ENCODE measurements at places on chromosomes 1 and 21.

- DNase-seq, result no peak
Observed at GRCh38 chr21:40047211-40047610, 180.0 kb downstream of the PCP4 start.

DNA sequence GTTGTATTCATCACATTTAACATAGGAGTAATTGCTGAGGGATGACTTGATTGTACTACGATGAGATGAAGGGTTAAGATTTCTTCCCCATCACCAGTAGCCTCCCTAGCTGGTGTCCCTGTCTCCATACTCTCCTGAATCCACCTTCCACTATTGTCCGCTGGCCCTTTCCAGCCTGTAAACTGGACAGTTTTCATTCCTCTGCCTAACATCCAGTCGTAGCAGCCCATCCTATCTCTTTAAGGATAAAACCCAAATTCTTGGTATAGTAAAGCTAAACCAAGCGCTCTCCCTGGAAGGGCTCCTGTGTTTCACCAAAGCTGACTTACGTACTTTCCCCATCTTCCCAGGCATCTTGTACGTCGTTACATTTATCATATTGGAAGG, 670 bp downstream of the COX20 start:
- no peak for DNase-seq

DNA sequence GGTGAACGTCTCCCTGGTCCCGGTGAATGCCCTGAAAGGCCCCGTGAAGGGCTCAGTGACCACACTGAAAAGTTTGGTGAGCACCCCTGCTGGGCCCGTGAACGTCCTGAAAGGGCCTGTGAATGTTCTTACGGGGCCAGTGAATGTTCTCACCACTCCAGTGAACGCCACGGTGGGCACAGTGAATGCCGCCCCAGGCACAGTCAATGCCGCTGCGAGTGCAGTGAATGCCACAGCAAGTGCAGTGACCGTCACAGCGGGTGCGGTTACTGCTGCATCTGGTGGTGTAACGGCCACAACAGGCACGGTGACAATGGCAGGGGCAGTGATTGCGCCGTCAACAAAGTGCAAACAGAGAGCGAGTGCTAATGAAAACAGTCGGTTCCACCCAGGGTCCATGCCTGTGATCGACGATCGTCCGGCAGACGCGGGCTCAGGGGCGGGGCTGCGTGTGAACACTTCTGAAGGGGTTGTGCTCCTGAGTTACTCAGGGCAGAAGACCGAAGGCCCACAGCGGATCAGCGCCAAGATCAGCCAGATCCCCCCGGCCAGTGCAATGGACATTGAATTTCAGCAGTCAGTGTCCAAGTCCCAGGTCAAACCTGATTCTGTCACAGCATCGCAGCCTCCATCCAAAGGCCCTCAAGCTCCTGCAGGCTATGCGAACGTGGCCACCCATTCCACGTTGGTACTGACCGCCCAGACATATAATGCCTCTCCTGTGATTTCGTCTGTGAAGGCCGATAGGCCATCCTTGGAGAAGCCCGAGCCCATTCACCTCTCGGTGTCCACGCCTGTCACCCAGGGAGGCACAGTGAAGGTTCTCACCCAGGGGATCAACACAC, 41.5 kb downstream of the ZBTB17 start:
- no peak for DNase-seq

GRCh38 chr1:16720351-16721223, 19.7 kb upstream of the RNU1-4 start:
- no peak for DNase-seq

DNA sequence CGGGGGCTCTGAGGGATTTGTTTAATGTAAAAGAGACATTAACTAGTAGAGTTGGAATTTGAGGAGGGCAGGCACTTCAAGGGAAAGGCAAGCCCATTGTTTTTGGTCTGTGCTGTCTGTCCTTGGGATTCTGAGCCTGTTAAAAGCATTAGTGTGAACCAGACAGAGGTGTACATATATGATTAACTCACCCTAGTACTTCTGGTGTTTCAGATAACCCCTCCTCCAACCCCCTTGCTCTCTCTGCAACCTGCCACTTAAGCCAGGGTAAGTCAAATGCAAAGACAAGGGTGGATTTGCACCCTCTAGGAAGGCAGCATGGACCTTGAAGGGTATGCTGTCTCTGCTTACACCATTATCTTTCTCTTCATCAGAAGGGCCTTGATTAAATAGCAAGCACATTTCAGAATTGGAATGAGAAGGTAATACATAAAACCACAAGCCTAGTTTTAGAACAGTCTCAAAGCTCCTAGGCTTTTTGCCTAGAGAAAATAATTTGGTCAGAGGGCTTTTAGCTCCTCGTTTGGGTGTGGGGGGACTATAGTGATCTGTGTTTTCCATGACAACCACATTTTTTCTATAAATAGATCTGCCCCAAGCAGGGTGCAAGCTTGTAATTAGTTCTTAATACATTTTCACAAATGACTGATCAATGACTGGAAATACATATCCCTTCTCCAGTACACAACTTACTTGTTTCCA, 120.7 kb upstream of the SGIP1 start:
- DNase-seq, result no peak

DNA sequence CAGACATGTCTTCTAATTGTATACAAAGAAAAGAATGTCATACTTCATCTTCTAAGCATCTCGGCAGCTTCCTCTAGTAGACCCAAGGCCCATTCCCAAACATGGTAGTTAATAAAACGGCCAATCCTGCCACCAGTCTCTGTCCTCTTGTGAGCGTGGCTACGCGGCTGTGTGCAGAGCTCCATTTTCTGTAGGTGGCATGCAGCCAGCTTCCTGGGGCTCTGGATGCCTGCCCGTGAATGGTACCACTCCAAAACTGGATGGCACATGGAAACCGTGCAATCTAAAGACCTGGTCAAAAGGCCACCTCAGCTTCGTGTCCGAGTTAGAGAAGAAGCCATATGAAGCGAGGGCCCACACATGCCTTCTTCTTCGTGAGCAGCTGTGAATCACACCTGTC, 110.7 kb downstream of the SIPA1L2 start:
- peak; percentile 67 for DNase-seq

- DNase-seq, result no peak
Observed at GRCh38 chr1:199279872-199280645, 641.2 kb downstream of the PTPRC start.

DNA sequence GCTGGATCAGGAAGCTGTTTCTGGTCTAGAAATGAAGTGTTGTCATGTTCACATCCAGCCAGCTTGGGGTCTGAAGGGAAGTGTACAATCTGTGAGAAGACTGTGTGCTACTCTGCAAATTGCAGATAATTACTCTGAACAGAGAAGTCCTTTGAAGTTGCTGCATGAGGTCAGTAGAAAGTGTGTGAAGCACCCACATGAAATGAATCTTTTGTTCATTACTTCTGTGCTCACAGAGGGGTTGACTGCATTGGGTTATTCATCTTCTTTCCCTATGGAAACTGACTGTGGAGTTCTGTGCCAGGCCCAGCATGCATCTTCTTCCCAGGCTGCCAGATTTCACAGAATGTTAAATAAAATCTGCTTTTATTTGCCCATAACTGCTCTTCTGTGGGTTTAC, 47.1 kb downstream of the CTH start:
- no peak for DNase-seq

DNA sequence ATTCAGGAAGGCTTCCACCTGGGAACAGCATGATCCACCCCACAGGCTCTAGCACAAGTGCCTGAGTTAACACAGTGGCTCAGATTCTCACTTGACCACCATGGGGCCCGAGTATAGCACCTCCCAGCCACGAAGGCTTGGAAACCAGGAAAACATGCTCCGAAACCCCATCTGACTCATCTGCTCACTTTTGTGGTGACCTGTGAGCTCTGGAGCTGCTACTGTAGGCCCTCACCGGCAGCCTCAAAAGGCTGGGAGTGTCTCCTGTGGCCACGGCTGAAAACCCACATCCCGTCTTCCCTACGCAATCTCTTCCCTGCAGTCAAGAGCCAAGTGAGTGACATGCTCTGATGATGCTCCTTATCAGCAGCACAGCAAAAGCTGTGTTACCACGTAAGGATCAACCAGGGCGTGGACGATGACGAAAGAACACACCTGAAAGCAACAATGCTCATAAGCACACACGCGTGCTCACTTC, 81.4 kb downstream of the TGFBR3 start:
- DNase-seq, result no peak

GRCh38 chr1:109850827-109851226, 59.8 kb upstream of the CSF1 start:
- DNase-seq, result no peak

GRCh38 chr1:157155658-157156057, 17.5 kb upstream of the ETV3 start:
- DNase-seq, result peak; percentile 21

DNA sequence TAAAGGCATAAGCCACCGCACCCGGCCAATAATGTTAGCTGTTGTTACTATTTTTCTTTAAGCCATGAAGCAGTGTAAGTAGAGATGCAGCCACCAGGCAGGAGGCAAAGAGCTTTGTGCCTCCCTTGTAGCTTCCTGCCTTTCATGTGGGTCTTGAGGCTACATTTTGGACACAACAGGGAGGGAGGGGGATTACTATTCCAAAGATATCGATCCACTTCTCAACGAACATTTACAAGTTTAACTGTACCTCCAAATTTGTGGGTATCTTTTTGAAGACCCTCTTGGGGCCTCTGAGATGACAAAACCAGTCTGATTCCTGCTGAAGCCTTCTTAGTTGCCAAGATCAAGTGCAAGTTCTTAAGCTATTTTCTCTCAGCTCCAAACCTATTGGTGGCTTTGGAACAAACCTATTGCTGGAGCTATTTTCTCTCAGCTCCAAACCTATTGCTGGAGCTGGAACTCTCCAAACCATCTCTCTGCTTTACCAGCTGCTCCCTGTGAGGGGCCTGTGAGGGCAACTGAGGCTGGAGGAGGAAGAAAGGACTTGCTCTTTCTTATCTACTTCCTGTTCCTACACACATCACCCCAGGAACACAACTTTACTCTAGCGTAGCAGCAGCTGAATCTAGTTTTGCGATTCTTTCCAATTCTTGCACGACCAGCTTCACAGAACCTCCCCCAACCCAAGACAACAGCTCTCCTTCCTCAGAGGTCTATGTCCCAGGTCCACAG, 16.1 kb upstream of the RCAN3 start:
- no peak for DNase-seq

- DNase-seq, result peak; percentile 32
Observed at GRCh38 chr1:152110365-152110859, 4.8 kb downstream of the TCHH start.

DNA sequence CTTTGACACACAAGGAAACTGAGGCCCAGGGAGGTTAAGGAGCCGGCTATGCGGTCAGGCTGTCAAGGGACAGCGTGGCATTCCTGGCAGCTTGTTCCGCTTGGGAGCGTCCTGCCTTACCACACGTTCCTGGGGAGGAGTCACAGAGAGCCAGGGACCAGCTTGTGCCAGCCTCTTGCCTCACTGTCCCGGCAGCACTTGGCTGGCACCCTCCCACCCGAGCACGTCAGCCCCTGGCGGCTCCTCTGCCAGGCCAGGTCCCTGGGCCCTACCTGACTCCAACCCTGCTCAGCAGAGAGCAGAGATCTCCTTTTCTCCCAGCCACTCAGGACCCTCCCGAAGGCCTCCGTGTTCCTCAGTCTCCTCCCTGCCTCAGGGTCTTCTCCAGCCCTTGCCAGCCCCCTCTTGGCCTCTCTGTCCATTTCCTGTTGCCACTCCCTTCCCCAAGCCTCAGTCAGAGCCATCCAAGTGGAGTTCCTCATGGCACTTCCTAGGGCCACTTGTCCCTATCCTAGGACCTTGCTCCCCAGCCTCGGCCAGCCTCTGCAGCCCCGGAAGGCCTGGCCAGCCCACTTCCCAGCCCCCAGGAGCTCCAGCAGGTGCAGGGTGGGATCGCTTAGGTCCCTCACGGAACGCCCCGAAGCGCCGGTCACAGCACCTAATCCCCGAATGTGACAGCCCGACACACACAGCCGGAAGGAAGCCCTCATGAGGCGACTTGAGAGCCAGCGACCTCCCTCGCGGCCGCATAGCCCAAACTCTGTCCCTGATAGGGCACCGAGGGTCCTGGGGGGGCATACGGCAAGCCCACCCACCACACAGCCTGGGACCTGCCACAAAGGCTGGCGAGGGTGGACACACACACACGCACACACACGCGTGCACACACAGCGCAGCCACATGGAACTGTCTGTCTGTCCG, 130.3 kb downstream of the CASZ1 start:
- no peak for DNase-seq

GRCh38 chr1:172628401-172628800, 30.5 kb upstream of the FASLG start:
- no peak for DNase-seq

GRCh38 chr1:100606438-100606837, 68.5 kb downstream of the GPR88 start:
- DNase-seq, result no peak

- DNase-seq, result no peak
Observed at GRCh38 chr1:108130794-108131193, 69.3 kb downstream of the SLC25A24 start.

GRCh38 chr1:200659269-200659668, 10.4 kb downstream of the DDX59 start:
- DNase-seq, result no peak

GRCh38 chr21:42148584-42148983, 70.4 kb upstream of the ABCG1 start:
- no peak for DNase-seq

- no peak for DNase-seq
Observed at GRCh38 chr1:109622895-109623294, 3.3 kb downstream of the AMPD2 start.

DNA sequence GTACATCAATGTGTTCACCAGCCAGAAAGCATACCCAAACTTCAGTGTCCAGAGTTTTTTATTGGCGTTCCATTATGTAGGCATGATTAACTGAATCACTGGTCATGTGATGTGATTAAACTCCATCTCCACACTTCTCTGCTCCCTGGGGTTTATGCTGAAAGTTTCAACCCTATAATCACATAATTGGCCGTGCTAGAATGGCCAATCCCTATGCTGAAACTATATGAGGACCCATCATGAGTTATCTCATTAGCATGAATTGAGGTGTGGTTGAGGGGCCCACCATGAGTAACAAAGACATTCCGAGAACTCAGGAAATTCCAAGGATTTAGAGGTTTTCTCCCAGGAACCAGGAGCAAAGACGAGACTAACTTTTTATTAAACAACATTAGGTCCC, 31.8 kb upstream of the FBXO28 start:
- DNase-seq, result no peak

GRCh38 chr1:18953731-18954231, 2.7 kb downstream of the IFFO2 start:
- no peak for DNase-seq

DNA sequence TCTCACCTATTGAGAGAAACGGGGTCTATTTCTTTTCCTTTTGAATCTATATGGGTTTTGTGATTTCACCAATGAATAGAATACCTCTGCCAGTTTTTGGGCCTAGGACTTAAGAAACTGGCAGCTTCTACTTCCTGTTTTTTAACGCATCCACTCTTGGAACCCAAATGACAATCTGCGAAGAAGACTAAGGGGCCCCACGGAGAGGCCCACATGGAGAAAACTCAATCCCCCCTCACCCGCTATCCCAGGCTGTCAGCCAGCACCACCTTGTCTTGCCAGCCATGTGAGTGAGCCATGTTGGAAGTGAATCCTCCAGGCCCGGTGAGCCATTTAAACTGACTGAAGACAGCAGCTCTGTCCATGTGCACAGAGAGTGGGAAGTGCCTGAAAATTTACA, 3.6 kb upstream of the HENMT1 start:
- DNase-seq, result no peak

Data from NCI-H1105 treated with DMSO at 0.1 percent for 48 hours (cell line).